NCI-H1436 (cell line): ENCODE measurements at places on chromosomes 2 and 18.

- no peak for DNase-seq
Observed at GRCh38 chr18:25253779-25254178, 98.2 kb downstream of the ZNF521 start.

GRCh38 chr2:106868275-106868674 lies 17.7 kb downstream of the ST6GAL2 start:
- DNase-seq = no peak

DNA sequence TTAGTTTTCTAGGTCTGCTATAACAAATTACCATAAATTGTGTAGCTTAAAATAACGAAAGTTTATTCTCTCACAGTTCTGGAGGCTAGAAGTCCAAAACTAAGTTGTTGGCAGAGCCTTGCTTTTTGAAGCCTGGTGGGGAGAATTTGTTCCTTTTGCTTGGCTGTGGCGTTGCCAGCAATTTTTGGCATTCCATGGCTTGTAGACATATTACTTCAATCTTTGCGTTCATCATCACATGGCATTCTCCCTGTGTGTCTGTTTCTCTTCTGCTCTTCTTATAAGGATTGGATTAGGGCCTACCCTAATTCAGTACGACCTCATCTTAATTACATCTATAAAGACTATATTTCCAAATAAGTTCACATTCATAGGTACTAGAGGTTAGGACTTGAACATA lies 217.7 kb downstream of the MBD5 start:
- DNase-seq = no peak

DNA sequence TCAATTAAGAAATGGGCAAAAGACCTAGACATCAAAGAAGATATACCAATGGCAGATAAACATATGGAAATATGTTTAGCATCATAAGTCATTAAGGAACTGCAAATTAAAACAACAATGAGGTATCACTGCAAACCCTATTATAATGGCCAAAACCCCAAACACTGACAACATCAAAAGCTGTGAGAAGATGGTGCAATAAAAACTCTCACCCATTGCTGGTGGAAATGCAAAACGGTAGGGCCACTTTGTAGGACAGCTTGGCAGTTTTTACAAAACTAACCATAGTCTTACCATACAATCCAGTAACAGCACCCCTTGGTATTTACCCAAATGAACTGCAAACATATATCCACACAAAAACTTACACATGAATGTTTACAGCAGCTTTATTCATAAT lies 213.1 kb downstream of the UBE2E3 start:
- DNase-seq = no peak

GRCh38 chr2:20431772-20432171 lies 15.1 kb upstream of the RHOB start:
- DNase-seq = no peak

GRCh38 chr2:180495606-180496005 lies 484.8 kb upstream of the UBE2E3 start:
- DNase-seq = no peak

DNA sequence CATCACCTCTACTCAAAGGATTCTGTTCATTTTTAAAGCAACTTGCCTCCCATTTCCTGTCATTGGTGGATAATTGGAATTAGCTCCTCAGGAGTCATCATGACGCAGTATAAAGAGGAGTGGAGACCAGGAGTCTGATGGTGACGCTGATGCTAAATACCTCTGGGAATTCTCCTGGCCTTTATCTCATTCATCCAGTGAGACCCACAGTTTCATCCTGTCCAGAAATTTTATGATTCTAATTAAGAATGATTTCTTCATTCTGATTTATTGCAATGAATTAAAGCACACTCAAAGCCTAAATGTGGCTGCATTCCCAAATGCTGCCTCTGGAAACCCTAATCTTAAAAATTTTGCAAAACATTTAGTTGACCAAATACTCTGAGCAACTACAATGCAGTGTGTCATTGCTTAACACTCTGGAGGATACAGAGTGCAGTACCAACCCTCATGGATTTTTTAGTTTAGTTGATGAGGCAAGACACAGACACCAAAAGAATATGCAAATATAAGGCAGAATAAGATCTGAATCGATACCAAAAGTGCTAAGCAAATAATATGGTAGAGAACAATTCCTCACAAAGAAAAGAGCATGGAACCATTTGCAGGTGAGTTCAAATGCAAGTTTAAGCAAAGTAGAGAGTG lies 236.2 kb downstream of the ETAA1 start:
- DNase-seq = no peak

GRCh38 chr2:223936862-223937326 lies 8.2 kb downstream of the WDFY1 start:
- DNase-seq = no peak

DNA sequence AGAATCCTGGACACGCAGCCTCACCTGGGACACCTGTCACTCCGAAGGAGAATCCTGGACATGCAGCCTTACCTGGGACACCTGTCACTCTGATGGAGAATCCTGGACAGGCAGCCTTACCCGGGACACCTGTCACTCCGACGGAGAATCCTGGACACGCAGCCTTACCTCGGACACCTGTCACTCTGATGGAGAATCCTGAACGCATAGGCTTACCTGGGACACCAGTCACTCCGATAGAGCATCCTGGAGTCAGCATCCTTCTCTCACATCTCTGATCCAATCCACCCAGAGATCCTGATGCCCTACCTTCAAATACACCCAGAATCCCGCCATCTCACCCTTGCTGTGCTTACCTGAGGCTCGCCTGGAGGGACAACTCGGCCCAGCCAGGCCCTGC lies 154.9 kb downstream of the NDUFA10 start:
- DNase-seq = no peak

DNA sequence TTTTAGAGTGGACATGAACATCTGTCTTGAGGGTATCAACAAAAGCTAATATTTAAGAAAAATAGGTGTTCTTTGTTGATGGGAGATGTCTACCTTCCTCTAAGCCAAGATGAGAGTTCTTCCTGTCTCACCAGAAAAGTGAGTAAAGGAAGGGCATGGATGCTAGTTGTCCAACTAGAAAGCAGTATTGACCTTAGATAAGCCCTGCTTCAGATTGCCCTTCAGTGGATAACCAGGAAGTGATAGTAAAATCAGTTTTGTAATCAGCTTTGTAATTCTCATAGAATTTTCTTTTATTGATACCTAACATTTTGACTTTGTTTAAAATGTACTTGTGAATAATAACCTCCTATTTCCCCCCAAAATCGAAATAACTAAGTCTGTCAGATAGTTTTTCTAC lies 134.7 kb downstream of the ZNF407 start:
- DNase-seq = no peak
